Erythroblast (primary cell): ENCODE measurements at places on chromosomes 3 and 15.

- DNase-seq = no peak
Observed at GRCh38 chr3:56858331-56858730, 56.6 kb upstream of the ARHGEF3 start.

DNA sequence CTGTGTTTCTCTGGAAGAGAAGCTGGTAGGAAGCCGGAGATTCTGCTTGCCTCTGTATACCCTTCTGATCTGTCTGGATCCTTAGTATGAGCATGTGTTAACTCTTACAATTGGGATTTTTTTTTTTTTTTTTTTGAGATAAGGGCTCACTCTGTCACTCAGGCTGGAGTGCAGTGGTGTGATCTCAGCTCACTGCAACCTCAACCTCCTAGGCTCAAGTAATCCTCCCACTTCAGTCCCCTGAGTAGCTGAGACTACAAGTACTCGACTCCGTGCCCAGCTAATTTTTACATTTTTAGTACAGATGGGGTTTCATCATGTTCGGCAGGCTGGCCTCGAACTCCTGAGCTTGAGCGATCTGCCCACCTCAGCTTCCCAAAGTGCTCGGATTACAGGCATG lies 44.5 kb downstream of the RPN1 start:
- DNase-seq = no peak

DNA sequence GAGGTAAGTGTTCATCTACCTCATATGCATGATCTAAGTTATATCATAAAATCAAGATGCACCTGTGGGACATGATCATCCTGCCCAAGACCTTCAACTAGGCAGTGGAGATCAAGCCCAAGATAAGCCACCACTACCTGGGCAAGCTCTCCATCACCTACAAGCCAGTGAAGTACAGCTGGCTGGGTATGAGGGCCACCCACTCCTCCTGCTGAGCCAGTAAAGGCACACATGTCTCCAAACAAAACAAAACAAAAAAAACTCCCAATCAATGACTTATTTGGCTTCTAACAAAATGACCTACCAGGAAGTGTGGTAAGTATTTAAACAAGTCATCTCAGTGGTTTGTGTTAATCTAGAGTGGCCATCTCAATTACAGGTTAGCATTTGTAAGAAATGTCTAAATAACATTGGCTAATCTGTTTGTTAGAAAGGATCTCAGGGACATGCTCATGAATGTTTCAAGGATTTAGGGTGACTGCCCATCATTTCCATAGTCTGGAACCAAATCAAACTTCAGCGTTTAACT lies 3.1 kb downstream of the PAQR9 start:
- DNase-seq = no peak

DNA sequence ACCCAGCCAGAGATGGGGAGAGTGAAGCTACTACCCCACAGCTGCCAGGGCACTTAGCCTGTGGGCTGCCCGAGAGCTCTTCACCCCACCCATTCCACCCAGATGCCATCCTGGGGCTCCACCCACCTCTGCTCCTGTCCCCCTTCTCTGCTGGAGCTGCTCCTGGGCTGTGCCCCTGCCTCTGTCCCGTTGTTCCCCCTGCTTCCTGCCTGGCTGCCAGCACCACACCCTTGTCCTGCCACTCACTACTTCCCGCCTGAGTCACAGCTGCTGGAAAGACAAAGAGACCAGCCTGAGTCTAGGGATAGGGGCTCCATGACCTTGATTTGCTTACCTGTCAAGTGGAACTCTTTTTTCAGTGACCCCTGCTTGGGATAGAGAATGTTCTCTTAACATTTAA lies 12.4 kb downstream of the GNAI2 start:
- no peak for DNase-seq

- DNase-seq = no peak
Observed at GRCh38 chr3:98553021-98553563, 21.3 kb downstream of the GPR15 start.

GRCh38 chr15:63191895-63192618 lies 2.7 kb downstream of the RAB8B start:
- peak; percentile 93 for DNase-seq
